ENCODE measurements at places on chromosomes 2 and 18.

GRCh38 chr2:27370816-27371620 lies 602 bp downstream of the SNX17 start:
- DNase-seq, result no peak

DNA sequence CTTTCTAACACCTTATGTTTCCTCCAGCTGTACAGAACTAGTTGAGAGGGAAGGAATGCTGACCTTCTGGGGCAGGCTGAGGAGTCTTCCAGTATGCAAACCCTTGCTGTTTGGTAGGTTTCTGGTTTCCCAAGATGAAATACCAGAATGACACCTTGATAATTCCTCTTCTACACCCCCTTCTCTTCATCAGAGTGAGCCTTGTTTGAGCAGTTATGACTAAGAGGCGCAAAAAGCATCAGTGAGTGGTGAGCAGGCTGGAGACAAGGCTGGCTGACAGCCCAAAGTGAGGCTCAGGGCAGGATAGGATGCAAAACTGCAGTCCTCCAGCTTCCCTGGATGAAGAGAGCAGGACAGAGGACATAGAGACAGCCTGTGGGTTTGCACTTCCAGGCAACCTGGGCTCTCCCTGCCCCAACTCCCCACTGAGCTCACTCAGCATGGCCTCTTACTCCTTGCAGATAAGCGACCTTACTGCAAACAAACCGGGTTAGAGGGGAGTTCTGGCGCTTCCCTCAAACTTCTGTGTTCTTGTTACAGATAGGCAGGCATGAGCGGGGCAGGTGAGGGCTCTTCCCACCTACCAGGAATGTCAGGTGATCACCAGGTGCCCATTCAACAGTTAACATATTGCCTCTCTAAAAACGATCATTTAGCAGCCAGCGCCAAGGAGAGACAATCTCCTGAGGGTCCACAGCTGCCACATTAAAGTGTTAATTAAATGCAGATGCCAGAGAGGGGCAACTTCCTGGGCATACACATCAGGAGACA lies 5.4 kb downstream of the MPPE1 start:
- no peak for DNase-seq

DNA sequence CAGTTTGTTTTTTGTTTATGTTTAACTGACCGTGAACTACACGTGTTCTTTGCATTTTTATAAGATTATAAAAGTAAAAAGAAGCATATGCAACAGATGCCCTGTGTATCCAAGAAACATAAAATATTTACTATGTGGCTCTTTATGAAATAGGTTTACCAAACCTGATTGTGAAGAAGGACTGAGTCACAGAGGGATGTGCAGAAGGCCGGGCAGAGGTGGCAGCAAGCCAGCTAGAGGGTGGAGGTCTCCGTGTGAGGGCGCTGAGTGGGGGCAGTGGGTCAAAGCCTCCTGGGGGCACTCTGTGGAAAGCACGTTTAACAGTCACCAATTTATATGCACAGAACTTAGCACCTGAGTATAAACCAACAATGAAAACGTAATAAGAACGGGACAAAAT lies 97.2 kb downstream of the TMEM18 start:
- no peak for DNase-seq

- DNase-seq, result no peak
Measured at GRCh38 chr2:174138161-174138560, 110.2 kb downstream of the OLA1 start.

DNA sequence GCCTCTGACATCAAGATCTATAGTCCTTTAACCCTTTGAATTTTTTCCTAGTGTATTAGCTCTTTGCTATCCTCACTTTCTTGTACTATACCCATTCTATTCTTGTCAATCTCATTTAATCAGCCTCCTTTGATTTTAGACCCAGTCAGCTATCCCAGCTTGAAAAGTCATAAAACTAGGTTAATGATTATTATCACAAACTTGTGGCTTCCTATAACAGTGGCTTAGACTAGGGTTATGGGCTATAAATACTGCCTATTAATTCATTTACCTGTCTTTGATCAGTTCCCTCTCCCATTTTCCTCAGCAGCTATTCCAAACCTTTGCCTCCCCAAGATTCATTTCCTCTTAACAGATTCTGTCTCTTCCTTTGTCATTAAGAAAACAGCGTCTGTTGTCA lies 174.8 kb downstream of the UBR3 start:
- no peak for DNase-seq

DNA sequence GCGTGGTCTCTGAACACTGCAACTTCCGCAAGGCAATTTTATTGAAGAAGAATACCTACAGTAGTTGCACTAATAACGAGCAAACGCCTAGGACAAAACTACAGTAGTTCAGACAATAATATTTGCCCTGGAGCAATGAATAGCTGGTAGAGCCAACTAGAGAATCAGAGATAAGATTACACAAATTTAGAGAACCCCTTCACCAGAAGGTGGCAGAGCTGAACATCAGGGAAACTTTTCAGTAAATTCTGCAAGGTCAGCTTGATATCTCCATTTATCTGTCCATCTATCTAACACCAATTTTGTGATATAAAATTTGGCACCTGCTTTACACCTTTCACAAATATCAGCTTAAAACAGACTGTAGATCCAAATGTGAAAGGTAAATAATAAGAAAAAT lies 43.8 kb downstream of the CDH19 start:
- DNase-seq, result no peak

- peak; percentile 19 for DNase-seq
Measured at GRCh38 chr2:71736091-71736861, 282.9 kb downstream of the DYSF start.

GRCh38 chr2:109128616-109129355 lies at the start of gene SH3RF3:
Gene SH3RF3 (plus strand): TSS chr2:109129205.
- DNase-seq, result no peak

- DNase-seq, result no peak
Measured at GRCh38 chr18:6644836-6645627, 84.5 kb upstream of the ARHGAP28 start.

DNA sequence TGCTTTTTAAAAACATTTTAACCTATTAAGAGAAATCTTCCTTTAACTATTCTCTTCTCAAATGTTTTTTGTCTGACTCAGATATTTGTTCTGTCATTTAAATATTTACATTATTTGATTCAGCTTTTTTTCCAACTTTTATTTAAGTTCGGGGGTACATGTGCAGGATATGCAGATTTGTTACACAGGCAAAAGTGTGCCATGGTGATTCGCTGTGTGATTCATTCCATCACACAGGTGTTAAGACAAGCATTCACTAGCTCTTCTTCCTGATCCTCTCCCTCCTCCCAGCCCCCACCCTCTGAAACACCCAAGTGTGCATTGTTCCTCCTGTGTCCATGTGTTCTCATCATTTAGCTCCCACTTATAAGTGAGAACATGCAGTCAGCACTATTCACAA lies 19.4 kb downstream of the SP100 start:
- DNase-seq, result no peak

DNA sequence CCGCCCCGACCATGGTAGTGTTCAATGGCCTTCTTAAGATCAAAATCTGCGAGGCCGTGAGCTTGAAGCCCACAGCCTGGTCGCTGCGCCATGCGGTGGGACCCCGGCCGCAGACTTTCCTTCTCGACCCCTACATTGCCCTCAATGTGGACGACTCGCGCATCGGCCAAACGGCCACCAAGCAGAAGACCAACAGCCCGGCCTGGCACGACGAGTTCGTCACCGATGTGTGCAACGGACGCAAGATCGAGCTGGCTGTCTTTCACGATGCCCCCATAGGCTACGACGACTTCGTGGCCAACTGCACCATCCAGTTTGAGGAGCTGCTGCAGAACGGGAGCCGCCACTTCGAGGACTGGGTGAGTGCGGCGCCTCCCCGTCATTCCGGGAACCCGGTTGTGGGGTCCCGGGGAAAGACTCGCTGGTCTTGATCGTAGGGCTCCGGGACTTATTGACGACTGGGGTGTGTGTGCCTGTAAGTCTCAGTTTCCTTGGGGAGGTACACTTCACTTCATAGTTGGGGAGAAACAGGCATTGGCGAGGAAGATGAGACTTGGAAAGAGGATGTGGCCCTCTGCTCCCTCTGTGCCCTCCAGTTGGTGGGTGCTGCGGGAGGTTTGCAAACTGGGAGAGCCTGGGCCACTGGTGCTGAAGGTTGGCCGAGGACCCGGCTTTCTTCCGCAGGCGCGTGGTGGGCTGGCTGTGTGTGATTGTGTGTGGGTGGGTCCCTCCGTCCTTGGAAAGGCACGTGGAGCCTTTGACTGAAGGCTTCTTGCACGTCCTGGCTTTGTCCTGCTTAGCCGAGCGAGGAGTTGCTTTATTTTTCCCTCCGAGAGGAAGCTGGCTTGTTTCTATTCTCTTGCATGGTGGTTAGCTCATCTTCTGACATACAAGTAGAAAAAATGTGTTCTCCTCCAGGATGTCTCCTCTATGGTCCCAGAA lies 886 bp downstream of the PRKCE start:
- DNase-seq, result peak; percentile 10

GRCh38 chr2:160670618-160671017 lies 177.0 kb upstream of the RBMS1 start:
- DNase-seq, result no peak

GRCh38 chr2:169705927-169706326 lies 11.7 kb downstream of the PHOSPHO2 start:
- no peak for DNase-seq
